ENCODE measurements at places on chromosomes 4 and X. TPM values are rescaled to one million over a fixed set of nuclear protein-coding genes. Genes with fewer than 3 reads are reported as not detected.

ITGB1BP2 gene
- 6.6 TPM for total RNA-seq

GYPB gene
- total RNA-seq = not detected

FAM9B gene
- not detected for total RNA-seq

DNA sequence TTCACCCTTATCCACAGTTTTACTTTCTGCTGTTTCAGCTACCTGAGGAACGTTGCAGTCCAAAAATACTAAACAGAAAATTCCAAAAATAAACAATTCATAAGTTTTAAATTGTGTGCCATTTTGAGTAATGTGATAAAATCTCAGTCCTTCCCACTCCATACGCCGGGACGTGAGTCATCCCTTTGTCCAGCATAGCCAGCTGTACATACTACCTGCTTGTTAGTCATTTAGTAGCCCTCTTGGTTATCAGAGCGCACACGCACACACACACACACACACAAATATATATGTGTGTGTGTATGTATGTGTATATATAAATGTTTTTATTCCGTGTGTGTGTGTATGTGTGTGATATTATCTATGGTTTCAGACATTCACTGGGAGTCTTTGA lies 4.8 kb upstream of the CCSER1 start:
- no peak for DNase-seq

GRCh38 chr4:71257761-71258160 lies 81.1 kb upstream of the SLC4A4 start:
- no peak for DNase-seq

- no peak for DNase-seq
Measured at GRCh38 chr4:125518281-125518680, 203.5 kb downstream of the FAT4 start.

DNA sequence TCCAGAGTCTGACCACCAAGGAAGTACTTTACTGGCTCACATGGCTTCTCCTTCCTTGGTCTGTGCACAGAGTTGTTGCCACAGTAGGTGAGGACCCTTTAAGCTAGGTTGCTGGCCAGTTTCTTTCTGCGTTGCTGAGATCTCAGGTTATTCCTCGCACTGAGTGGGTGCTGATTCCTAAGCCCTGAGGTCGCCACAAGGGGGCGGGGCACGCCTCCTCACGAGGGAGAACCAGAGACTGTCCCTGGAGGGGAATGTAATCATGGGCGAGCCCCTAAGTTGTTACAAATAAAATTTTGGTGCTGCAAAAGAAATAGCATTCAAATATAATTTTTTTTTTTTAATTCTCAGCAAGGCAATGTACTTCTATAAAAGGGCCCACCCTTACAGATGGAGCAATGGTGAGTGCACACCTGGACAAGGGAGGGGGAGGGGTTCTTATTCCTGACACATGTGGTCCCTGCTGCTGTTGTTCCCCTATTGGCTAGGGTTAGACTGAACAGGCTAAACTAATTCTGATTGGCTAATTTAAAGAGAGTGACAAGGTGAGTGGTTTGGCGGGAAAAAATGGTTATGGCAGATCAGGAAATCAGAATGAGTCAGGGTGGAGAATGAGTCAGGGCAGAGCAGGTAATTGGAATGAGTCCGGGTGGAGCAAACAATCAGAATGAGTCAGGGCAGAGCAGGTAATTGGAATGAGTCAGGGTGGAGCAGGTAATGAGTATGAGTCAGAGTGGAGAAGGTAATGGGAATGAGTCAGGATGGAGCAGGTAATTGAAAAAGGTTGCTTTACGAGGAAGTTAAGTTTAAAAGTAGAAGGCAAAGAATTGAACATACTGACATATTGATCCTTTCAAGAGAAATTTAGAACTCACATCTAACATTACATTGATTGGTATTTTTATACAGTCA lies 107.5 kb downstream of the VSIG4 start:
- DNase-seq = peak; percentile 15

- no peak for DNase-seq
Measured at GRCh38 chrX:55874807-55875206, 157.3 kb downstream of the RRAGB start.

- DNase-seq = peak; percentile 50
Measured at GRCh38 chr4:79445371-79445781, 37.3 kb upstream of the GK2 start.

All from A673 (cell line).